Activated CD4-positive, alpha-beta T cell treated with anti-CD3 and anti-CD28 coated beads for 36 hours (primary cell): ENCODE measurements at places on chromosomes 5 and 9. TPM values are rescaled to one million over a fixed set of nuclear protein-coding genes. Genes with fewer than 3 reads are reported as not detected.

NOXA1 gene
- 1.7 TPM for total RNA-seq

CCDC192 gene
- total RNA-seq, result not detected

DNA sequence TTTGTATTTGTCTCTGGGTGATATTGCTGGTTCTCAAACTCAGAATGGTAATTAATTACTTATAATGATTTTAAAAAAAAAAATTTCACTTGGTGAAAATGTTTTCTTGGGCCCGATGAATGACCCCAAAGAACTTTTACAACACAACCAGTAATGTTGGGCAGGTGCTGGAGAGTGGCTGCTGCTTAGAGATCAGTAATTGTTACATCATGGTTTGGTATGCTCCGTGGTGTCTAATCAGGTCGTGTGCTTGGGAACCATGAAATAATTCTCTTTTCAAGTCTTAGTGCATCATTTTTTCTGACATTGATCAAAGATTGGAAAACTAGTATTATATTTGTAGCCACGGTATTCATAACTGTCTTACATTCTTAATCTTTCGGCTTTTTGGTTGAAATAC, 29.3 kb downstream of the PCBD2 start:
- H3K4me1 ChIP-seq, result no peaks in the 10 kb centered on the region
- no peaks in the 10 kb centered on the region for H3K27me3 ChIP-seq
- peaks cover 15% of the 10 kb centered on the region for H3K36me3 ChIP-seq
- no peak overlapping the region for H3K27ac ChIP-seq
- no peak overlapping the region for H3K4me3 ChIP-seq

DNA sequence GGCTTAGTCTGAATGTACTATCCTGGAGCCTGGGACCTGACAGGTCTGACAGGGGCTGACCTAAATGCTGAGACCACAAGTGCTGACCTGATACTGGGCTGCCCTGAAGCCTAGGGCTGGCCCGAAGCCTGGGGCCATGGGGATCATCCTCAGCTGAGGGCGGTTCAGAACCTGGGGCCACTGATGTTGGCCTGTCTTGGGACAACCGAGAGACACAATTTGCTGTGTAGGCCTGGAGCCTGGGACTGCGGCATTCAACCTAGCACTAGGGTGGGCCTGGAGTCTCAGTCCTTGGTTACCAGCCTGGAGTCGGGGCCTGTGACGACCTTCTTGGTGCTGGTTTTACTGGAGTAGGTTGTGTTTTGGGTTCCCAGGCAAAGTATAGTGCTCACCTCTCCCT, 46.3 kb downstream of the SRFBP1 start:
- peaks cover 34% of the 10 kb centered on the region for H3K4me1 ChIP-seq
- no peak for DNase-seq
- H3K36me3 ChIP-seq, result peaks cover 25% of the 10 kb centered on the region
- no peak overlapping the region for H3K4me3 ChIP-seq
- no peaks in the 10 kb centered on the region for H3K27me3 ChIP-seq
- no peak overlapping the region for H3K27ac ChIP-seq

DNA sequence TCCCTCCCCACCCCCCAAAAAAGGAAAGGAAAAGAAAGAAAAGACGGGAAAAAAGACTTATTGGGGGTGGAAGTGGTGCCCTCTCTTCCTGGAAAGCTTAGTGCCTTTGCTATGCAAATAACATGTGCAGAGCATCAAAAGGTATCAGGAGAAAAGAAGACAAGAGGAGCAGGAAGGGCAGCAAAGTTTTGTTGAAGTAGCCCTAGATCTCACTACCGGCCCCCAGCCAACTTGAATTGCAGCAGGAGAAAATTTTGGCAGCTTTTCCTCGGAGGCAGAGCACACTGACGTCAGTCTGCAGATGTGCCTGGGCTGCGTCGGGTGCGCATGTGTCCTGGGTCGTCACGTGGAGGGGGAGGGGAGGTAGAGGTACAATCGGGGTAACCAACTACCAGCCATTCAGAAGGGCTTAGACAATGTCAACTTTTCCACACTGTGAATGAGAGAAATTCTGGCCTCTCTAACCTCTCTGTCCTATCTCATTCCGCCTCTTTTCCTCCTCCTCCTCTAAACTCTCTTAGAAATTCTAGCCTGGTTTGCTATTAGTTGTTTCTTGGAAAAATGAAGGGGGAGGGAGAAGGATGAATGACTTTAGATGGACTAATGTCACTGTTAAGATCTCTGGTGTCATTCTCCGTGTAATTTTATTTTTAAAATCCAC, at the start of gene ADAMTS6:
Gene ADAMTS6, minus strand, starts transcription at position 286 of the 661 bp plus-strand sequence. CDS start 8,247 bp downstream, outside the sequence.
- H3K27ac ChIP-seq, result peak within 1 kb of the TSS; percentile 91
- no peaks in the 10 kb centered on the region for H3K36me3 ChIP-seq
- no peaks in the 10 kb centered on the region for H3K27me3 ChIP-seq

DNA sequence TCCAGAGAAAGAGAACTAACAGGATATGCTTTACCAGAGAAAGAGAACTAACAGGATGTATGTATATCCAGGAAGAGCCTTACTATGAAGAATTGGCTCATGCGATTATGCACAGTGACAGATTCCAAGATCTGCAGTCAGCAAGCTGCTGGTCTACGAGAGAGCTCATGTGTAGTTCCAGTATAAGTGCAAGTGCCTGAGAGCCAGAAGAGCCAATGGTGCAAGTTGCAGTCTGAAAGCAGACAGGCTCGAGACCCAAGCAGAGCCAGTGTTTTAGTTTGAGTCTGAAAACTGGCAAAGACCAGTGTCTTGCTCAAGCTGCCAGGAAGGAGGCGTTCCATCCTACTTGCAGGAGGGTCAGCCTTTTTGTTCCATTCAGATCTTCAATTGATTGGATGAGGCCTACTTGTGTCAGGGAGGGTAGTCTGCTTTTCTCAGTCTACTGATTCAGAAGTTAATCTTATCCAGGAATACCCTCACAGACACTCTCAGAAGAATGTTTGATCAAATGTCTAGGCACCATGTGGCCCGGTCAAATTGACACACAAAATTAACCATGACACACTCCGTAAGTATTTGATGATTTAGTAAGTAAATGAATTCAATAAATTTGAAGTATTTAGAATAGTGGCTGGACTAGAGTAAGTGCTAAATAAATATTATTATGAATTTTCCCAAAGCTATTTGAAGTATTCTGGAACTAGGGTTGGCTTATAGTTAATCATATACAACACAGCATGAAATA, 372.1 kb upstream of the SGCD start:
- peaks cover 4% of the 10 kb centered on the region for H3K4me1 ChIP-seq
- H3K36me3 ChIP-seq, result no peaks in the 10 kb centered on the region
- no peak overlapping the region for H3K4me3 ChIP-seq

DNA sequence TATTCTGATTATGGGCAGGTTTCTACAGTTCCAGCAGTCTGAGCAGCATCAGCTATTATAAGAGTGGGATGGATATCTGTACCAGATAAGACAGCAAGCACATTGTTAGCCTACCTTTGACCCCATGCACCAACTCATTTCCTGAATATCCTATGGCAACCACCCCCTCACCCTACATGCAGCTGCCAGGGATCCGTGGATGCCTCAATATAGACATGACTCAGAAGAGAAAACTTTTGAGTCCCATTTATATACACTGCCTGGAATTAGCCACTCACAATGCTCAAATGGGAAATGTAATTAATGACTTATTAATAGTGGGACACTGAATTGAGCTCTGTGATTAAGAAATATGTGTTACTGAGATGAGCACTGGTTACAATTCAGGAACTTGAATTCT, 124.4 kb downstream of the SSBP2 start:
- peaks cover 16% of the 10 kb centered on the region for H3K4me1 ChIP-seq
- DNase-seq, result no peak
- H3K27ac ChIP-seq, result no peak overlapping the region
- H3K27me3 ChIP-seq, result no peaks in the 10 kb centered on the region
- no peak overlapping the region for H3K4me3 ChIP-seq
- peaks cover 20% of the 10 kb centered on the region for H3K36me3 ChIP-seq

DNA sequence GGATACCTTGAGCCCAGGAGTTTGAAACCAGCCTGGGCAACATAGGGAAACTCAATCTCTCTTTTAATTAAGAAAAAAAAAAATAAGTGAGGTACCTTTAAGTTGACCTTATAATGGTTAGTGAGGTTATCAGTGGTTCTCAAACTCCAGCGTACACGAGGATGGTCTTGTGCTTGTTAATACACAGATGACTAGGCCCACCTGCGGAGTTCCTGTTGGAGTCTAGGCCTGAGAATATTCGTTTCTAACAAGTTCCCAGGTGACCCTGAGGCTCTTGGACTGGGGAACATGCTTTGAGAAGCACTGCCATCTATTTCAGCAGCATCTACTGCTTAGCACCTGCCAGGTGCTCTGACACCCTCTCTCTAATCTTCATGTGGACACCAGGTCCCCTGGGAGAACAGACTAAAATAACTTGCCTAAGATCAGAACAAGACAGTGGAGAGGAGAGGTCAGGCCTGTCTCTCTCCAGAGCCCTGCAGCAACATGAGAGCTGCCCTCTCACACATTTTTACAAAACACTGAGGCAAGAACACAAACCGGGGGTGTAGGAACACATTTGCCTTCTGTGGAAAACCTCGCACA, 24.6 kb downstream of the TLE1 start:
- H3K4me3 ChIP-seq, result no peak overlapping the region
- no peaks in the 10 kb centered on the region for H3K36me3 ChIP-seq
- H3K4me1 ChIP-seq, result no peaks in the 10 kb centered on the region
- H3K27ac ChIP-seq, result no peak overlapping the region

LRRC70 gene
- total RNA-seq, result 0.64 TPM

NUTM2G gene
- total RNA-seq, result not detected

F12 gene
- 4.9 TPM for total RNA-seq

DNA sequence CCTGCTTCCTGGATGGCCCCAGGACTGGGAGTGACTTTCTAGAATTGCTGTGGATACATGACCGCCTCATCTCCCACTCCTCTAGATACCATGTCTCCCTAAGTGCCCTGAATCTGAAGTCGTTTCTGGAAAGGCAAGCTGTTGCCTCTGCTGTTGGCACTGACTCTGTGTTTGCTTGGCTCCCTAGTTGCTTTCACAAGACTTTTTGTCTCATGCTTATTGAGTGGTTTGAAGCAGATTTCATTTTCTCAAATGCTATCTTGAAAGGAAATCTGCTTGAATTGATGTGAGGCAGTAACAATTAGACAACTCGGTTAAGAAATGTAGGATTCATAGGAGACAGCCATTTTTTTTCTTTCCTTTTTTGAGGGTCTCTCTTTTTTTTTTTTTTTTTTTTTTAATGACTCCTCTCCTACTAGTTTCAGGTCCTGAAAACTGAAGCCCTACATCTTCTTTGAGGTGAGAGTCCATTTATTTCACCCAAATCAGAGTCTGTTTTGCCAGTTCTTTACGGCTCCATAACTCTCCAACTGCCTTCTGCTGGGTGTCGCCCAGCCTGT, 65.9 kb downstream of the PRDM6 start:
- H3K36me3 ChIP-seq, result no peaks in the 10 kb centered on the region
- H3K4me1 ChIP-seq, result no peaks in the 10 kb centered on the region
- no peak overlapping the region for H3K4me3 ChIP-seq
- peaks cover 4% of the 10 kb centered on the region for H3K27me3 ChIP-seq
- H3K27ac ChIP-seq, result no peak overlapping the region

- no peak overlapping the region for H3K4me3 ChIP-seq
- no peaks in the 10 kb centered on the region for H3K4me1 ChIP-seq
- H3K27me3 ChIP-seq, result no peaks in the 10 kb centered on the region
- DNase-seq, result no peak
Observed at GRCh38 chr9:26669701-26670670, 222.6 kb downstream of the CAAP1 start.

GRCh38 chr9:17160327-17160726, 25.5 kb downstream of the CNTLN start:
- H3K4me1 ChIP-seq, result no peaks in the 10 kb centered on the region
- DNase-seq, result no peak
- H3K4me3 ChIP-seq, result no peak overlapping the region
- no peaks in the 10 kb centered on the region for H3K36me3 ChIP-seq
- no peak overlapping the region for H3K27ac ChIP-seq

GRCh38 chr9:94681508-94681907, 42.2 kb upstream of the FBP1 start:
- H3K27ac ChIP-seq, result no peak overlapping the region
- DNase-seq, result peak; percentile 71
- H3K36me3 ChIP-seq, result no peaks in the 10 kb centered on the region
- H3K4me3 ChIP-seq, result no peak overlapping the region

PCDHB8 gene
- total RNA-seq, result not detected

DNA sequence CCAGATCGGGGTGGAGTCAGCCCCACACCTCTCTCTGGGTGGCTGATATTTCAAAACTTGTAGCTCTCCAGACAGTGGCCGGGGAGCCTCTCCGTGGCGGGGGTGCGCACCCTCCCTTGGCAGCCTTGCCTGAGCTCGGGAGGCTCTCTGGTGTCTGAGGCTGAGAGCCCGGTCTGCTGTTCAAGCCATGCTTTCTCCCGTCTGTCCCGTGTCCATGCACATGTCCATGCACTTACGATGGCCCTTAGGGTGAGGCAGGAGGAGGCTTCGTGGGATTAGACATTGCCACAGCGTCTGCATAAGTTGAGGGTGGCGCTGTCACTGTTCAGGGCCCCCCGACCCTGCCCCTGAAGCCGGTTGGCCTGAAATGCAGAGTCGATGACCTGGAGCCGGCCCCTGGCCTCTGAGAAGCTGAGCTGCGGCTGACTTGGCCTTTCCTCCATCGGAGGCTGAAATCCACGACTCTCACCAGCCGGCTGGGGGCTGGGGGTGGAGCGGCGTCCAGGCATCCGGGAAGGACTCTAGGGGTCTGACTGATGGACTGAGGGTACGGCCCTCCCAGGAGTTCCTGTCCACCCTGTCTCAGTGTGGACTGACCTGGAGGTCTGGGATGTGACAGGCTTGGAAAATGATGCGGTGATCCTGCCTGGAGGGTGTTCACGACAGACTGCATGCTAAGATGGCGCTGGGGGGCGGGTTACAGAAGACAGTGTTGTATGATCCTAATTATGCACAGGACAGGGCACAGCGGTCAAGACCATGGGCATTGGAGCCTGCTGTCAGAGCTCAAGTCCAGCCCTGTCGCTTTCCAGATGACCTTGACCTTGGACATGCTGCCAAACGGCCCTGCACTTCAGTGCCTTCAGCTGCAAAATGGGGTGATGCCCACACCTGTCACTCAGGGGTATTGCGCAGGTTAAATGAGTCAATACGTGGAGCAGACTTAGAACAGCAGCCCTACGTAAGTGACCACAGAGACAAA, 18.3 kb upstream of the SLC2A6 start:
- no peaks in the 10 kb centered on the region for H3K4me1 ChIP-seq
- peaks cover 5% of the 10 kb centered on the region for H3K27me3 ChIP-seq
- H3K27ac ChIP-seq, result no peak overlapping the region
- H3K36me3 ChIP-seq, result no peaks in the 10 kb centered on the region
- DNase-seq, result no peak

C5orf46 gene
- total RNA-seq, result not detected

TLE1 gene
- 0.07 TPM for total RNA-seq

DNA sequence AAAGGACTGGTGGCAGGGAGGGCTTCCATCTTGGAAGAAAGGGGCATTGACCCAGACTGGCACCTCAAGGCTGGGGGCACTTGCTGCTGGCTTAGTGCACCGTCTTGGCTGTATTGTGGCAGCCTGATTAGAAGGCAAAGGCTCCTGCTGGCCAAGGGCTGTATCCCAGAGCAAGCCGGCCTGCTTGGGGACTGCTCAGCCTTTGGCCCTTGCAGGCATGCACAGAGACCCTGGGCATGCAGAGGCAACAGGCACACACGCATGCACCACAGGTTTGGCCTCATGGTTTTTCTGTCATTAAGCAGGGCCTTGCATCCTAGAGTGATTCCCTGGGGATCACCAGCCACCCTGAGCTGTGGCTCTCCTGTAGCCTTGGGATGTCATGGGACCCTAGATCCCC, 29.0 kb downstream of the PITX1 start:
- peaks cover 4% of the 10 kb centered on the region for H3K36me3 ChIP-seq
- H3K4me1 ChIP-seq, result no peaks in the 10 kb centered on the region
- no peak overlapping the region for H3K4me3 ChIP-seq
- DNase-seq, result no peak
